Esophagus squamous epithelium (tissue), 5 donors: ENCODE measurements at places on chromosomes 3 and 15. TPM values are rescaled to one million over a fixed set of nuclear protein-coding genes. Genes with fewer than 3 reads are reported as not detected.

LRRC15 gene
- not detected for total RNA-seq

DNA sequence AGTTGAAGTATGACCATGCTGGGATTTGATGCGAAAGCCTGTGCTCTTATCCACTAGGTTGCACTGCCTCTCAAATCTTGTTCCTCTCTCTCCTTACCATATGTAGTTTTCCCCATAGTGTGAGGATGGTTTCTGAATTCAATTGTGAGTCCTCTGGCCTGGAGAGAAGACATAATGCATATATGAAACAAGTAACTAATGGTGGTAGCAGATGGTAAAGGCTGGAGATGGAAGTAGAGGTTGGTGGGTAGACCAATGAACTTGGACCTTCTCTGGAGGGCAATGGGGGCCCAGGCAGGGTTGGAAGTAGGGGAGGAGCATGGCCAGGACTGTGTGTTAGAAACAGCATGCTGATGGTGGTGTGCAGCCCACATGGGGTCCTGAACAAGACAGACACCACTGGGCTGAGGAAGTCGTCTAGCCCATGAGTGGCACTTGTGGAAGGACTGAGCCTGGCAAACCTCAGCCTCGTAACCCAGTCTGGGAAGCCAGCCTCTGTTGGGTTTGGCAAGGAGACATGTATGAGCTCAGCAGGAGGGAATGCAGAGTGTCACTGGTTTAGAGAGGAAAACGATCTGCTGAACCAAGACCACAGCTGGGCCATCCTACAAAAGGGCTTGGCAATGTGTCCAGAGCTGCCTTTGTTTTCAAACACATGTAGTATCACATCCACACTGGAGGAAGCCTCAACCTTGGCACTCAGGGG is 18.5 kb upstream of the LMCD1 start:
- no peaks in the 10 kb centered on the region for H3K36me3 ChIP-seq
- H3K4me1 ChIP-seq = no peaks in the 10 kb centered on the region
- H3K27me3 ChIP-seq = no peaks in the 10 kb centered on the region
- no peak for DNase-seq
- no peak overlapping the region for H3K4me3 ChIP-seq
- H3K27ac ChIP-seq = peak overlapping the region; percentile 14

SLCO3A1 gene
- total RNA-seq = 10.9 TPM

DNA sequence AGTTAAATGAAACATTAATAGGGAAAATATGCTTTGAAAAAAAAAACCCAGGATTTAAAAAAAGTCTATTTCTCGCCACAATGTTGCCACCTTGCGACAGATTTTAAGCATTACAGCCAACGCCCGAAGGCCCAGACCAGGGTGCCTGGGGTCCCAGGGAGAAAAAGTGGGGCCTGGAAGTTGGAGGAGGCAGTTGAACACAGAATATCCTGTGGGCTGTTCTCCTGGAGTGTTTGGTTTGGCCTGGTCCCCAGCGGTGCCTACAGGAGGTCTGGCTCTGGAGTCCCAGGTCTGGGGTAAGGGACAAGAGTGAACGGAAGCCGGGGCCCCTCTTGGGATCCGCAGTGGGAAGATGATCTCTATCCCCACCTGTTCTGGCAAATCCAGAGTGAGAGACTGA is 3.4 kb downstream of the RNU6-1 start:
- no peak for DNase-seq
- H3K4me3 ChIP-seq = peak overlapping the region; percentile 68
- H3K36me3 ChIP-seq = no peaks in the 10 kb centered on the region
- peaks cover 44% of the 10 kb centered on the region for H3K4me1 ChIP-seq

DNA sequence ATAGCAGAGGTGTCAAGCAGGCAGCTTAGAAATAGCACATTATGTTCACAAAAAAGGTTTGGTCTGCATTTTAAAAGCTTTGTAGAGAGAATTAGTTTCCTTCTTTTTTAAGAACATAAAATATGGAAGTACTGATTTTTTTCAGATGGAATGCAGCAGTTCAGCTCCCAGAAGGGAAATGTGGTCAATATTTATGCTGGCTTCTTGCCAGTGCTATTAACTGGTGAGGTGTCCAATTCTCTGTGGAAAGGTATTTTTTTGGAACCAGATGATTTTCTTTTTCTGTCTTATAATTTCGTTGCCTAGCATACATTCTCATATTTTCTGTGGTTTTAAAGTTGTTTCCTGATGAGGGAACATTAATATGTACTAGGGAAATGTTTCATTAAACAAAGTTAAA is 211.4 kb upstream of the ZNF385D start:
- H3K27me3 ChIP-seq = no peaks in the 10 kb centered on the region
- no peaks in the 10 kb centered on the region for H3K4me1 ChIP-seq
- no peaks in the 10 kb centered on the region for H3K36me3 ChIP-seq
- H3K27ac ChIP-seq = no peak overlapping the region
- no peak overlapping the region for H3K4me3 ChIP-seq

PCCB gene
- total RNA-seq = 40.1 TPM

DNA sequence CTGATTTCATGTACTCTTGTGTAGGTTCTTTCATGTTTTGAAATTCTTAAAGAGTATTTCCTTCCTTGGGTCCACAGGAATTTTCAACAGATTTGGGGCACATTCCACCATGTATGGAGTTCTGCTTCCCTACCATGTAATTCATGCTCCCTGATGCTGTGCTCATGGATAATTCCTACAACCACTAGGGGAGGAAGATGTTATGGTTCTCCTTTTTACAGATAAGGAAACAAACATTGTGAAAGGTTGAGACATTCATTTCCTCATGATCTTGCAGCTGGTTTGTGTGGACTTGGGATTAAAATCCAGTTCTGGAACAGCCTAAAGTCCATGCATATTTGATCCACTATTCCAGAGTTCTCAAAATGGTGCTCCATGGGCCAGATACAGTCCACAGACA is 174.9 kb upstream of the FRMD4B start:
- no peak overlapping the region for H3K27ac ChIP-seq
- DNase-seq = no peak
- no peaks in the 10 kb centered on the region for H3K27me3 ChIP-seq
- no peak overlapping the region for H3K4me3 ChIP-seq

PCOLCE2 gene
- total RNA-seq = 2.3 TPM

GRCh38 chr15:85746641-85747040 is 48.1 kb downstream of the KLHL25 start:
- no peak overlapping the region for H3K27ac ChIP-seq
- DNase-seq = no peak
- peaks cover 78% of the 10 kb centered on the region for H3K36me3 ChIP-seq
- no peaks in the 10 kb centered on the region for H3K27me3 ChIP-seq

- H3K4me3 ChIP-seq = no peak overlapping the region
- no peak for DNase-seq
Measured at GRCh38 chr15:23642413-23643044, 5.1 kb downstream of the MAGEL2 start.

GOLGA6L9 gene
- total RNA-seq = 15.3 TPM

DNA sequence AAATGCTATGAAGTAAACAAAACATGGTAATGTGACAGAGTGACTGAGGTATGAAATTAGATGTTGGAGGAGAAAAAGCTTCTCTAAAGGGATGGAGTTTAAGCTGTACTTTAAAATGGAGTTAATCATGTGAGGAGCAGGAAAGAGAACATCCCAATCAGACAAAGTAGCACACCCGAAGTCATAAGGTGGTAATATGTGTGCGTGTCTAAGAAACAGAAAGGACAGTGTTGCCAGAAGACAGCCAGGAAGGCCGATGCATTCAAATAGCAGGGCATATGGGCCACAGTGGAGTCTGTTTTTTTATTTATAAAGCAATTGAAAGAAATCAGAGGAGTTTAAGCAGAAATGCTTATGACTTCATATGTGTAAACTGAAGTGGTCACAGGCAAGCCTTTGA is 376.3 kb downstream of the NLGN1 start:
- H3K27ac ChIP-seq = no peak overlapping the region
- DNase-seq = no peak
- no peaks in the 10 kb centered on the region for H3K4me1 ChIP-seq
- H3K4me3 ChIP-seq = no peak overlapping the region
- no peaks in the 10 kb centered on the region for H3K36me3 ChIP-seq

DNA sequence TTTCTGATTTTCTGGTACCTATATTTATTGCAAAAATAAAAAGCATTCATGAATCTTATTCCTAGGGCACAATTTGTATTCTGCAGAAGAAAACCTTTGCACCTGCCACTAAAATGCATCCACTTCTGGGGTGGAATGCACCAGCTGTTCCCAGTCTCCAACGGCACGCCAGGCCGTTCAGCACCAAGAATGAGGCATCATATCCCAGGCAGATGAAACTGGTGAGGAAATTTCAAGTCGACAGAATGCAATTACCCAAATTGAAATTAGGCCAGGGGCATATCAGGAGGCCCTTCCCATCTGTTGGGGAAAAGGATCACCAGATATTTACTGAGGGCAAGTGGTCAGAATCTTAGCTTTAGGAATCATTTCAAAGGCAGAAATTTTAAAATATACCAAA is 13.6 kb upstream of the RBMS3 start:
- DNase-seq = no peak
- no peaks in the 10 kb centered on the region for H3K27me3 ChIP-seq
- no peak overlapping the region for H3K4me3 ChIP-seq
- H3K4me1 ChIP-seq = no peaks in the 10 kb centered on the region
- no peaks in the 10 kb centered on the region for H3K36me3 ChIP-seq

DNA sequence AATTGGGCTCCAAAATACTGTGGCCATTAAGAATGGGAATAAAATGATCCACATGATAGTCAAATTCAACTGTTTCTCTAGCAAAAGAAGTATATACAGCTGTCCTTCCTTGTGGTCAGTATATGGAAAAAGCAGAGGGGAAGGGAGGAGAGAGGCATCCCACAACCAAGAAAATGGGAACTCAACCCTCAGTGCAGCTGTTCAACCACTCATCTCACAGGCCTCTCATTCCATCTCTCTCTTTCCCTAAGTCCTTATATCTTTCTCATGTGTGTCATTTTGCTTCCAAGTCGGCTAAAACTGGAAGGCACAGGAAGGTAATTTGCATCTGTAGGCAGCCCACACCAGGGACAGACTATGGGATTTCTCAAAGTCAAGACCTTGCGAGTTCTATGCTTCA is 27.5 kb downstream of the AVEN start:
- no peaks in the 10 kb centered on the region for H3K4me1 ChIP-seq
- H3K4me3 ChIP-seq = no peak overlapping the region
- H3K27ac ChIP-seq = no peak overlapping the region
- H3K36me3 ChIP-seq = no peaks in the 10 kb centered on the region
- H3K27me3 ChIP-seq = no peaks in the 10 kb centered on the region

DNASE1L3 gene
- 11.7 TPM for total RNA-seq

- H3K27ac ChIP-seq = peak overlapping the region; percentile 98
- H3K36me3 ChIP-seq = peaks cover 46% of the 10 kb centered on the region
- H3K4me3 ChIP-seq = peak overlapping the region; percentile 85
- H3K4me1 ChIP-seq = peaks cover 22% of the 10 kb centered on the region
- no peaks in the 10 kb centered on the region for H3K27me3 ChIP-seq
- DNase-seq = no peak
Measured at GRCh38 chr15:43792761-43793476, 799 bp downstream of the SERF2 start.

C15orf62 gene
- 14.5 TPM for total RNA-seq

- no peak for DNase-seq
- no peaks in the 10 kb centered on the region for H3K27me3 ChIP-seq
- no peaks in the 10 kb centered on the region for H3K36me3 ChIP-seq
- H3K4me3 ChIP-seq = no peak overlapping the region
Measured at GRCh38 chr3:160577556-160578195, 12.3 kb upstream of the KPNA4 start.

PPM1L gene
- 9.1 TPM for total RNA-seq

CP gene
- total RNA-seq = 15.8 TPM

FANCI gene
- total RNA-seq = 5.0 TPM

SFMBT1 gene
- 7.6 TPM for total RNA-seq

GRCh38 chr15:49134683-49135341 is 20.6 kb downstream of the COPS2 start:
- H3K36me3 ChIP-seq = peaks cover 3% of the 10 kb centered on the region
- DNase-seq = no peak
- H3K4me1 ChIP-seq = no peaks in the 10 kb centered on the region
- H3K27ac ChIP-seq = no peak overlapping the region

- H3K4me3 ChIP-seq = no peak overlapping the region
- DNase-seq = no peak
- H3K36me3 ChIP-seq = no peaks in the 10 kb centered on the region
- no peaks in the 10 kb centered on the region for H3K4me1 ChIP-seq
Measured at GRCh38 chr15:77709135-77709886, 76.6 kb upstream of the LINGO1 start.

TSPAN3 gene
- 80.1 TPM for total RNA-seq

GRCh38 chr3:103953796-103954195 is 1412.9 kb upstream of the ALCAM start:
- H3K27ac ChIP-seq = no peak overlapping the region
- no peak for DNase-seq
- H3K27me3 ChIP-seq = no peaks in the 10 kb centered on the region
- no peaks in the 10 kb centered on the region for H3K36me3 ChIP-seq
- H3K4me1 ChIP-seq = no peaks in the 10 kb centered on the region

DNA sequence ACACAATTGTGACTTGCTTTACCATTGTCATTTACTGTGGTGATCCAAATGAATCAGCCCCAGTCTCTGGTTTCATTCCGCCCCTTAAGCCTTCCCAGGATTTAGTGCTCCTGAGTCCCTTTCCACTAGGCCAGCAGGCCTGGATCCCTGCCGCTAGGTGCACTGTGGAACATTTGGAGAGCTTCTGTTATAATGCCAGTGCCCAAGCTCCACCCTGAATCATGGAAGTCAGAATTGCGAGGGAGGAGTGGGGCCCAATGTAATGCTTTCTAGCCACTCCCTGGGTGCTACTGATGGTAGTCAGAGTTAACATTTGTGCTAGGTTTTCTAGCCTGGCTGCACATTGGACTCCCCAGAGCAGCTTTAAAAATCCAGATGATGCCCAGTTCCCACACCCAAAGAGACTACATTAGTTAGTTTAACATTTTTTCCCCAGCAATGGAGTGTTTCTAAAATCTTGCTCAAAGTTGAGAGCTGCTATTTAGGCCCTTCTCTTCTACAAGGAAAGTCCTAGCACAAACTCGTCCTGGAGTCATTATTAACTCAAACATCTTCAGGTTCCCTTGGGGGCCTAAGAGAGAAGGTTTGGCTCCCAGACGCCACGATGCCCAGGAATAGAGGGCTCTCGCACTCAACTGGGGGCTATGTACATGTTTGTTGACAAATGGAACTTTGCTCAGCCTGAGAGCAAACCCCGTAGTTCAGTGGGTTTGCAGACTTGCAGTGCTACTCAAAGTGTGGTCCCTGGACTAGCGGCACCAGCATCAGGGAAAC is 366.7 kb upstream of the PROK2 start:
- no peak overlapping the region for H3K4me3 ChIP-seq
- no peak for DNase-seq
- no peaks in the 10 kb centered on the region for H3K36me3 ChIP-seq
- no peaks in the 10 kb centered on the region for H3K27me3 ChIP-seq
